ENCODE measurements at places on chromosomes 7 and 10.

- DNase-seq: no peak
Observed at GRCh38 chr10:14653271-14654161, 121.2 kb downstream of the FAM107B start.

GRCh38 chr7:106248600-106248999, 36.2 kb downstream of the NAMPT start:
- no peak for DNase-seq

GRCh38 chr10:112813866-112814591, 136.0 kb upstream of the TCF7L2 start:
- DNase-seq: no peak

GRCh38 chr10:86595496-86595895, 58.9 kb upstream of the OPN4 start:
- DNase-seq: no peak

DNA sequence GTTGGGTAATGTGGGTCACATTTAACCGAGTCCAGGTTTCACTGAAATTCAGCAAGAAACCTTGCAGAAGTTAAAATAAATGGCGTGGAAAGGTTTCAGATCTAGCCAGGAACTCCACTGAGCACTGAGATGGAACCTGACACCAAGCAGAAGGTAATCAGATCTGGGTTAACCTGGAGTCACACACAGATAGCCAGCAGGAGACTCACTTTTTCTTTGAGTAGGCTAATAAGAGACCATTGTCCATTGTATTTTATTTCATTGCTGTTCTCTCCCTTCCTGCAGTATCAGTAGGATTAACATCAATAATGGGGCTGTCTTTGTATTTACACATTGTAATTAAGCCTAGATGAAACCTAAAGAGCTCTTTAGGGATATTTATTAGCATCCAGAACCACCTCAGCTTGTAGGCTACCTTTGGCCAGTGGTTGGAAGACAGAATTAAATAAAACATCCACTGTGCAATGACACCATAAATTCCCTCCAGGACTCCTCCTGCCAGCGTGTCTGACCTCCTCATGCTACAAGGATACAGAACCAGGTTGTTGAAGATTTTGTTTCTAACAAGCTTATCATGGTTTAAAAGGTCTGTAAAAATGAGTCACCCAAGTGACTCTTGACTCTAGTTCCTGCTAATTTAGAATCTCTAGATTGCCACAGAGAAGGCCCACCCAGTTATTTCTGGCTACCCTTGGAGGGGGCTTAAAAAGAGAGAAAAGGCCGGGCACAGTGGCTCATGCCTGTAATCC, 151.1 kb downstream of the SORCS1 start:
- DNase-seq: no peak

DNA sequence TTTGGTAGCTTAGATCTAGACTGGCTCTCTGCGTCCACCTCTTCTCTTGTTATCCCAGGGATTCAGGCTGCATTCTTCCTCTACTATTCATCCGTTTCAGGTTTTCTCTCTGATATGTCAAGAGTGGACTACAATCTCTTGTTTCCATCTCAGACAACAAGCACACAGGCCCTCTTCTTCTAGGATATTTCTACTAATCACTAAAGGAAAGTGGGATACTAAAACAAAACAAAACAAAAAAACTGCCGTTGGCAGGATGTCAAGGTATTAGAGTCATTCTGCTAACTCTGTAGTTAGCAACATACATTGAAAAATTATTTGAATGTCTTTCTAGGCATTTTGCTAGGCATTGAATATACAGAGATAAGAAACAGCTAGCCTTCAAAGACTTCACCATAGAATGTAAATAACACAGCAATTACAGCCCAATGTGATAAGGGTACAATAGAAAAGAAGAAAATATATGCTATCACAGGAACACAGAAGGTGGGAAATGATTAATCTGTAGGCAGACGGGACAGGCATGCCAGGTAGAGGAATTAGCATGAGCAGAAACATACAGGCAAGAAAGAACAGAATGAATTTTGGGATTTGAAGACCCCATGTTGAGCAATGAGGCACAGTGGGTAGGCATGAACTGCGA, 210.5 kb downstream of the CSTF2T start:
- DNase-seq: no peak

DNA sequence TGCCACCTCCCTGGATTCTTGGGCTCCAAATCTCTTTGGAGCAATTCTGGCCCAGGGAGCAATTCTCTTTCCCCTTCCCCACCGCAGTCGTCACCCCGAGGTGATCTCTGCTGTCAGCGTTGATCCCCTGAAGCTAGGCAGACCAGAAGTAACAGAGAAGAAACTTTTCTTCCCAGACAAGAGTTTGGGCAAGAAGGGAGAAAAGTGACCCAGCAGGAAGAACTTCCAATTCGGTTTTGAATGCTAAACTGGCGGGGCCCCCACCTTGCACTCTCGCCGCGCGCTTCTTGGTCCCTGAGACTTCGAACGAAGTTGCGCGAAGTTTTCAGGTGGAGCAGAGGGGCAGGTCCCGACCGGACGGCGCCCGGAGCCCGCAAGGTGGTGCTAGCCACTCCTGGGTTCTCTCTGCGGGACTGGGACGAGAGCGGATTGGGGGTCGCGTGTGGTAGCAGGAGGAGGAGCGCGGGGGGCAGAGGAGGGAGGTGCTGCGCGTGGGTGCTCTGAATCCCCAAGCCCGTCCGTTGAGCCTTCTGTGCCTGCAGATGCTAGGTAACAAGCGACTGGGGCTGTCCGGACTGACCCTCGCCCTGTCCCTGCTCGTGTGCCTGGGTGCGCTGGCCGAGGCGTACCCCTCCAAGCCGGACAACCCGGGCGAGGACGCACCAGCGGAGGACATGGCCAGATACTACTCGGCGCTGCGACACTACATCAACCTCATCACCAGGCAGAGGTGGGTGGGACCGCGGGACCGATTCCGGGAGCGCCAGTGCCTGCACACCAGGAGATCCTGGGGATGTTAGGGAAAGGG, 913 bp downstream of the NPY start:
- DNase-seq: no peak

- no peak for DNase-seq
Observed at GRCh38 chr7:437329-438251, 82.1 kb downstream of the PDGFA start.

DNA sequence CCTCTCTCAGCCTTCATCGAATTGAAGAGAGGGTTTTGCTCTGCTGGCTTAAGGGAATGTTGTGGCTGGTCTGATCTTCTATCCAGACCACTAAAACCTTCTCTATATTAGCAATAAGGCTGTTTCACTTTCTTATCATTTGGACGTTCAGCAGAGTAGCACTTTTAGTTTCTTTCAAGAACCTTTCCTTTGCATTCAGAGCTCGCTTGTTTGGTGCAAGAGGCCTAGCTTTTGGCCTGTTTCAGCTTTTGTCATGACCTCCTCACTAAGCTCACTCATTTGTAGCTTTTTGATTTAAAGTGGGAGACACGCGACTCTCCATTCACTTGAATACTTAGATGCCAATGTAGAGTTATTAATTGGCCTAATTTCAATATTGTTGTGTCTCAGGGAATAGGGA, 3.9 kb downstream of the MPP7 start:
- DNase-seq: no peak

DNA sequence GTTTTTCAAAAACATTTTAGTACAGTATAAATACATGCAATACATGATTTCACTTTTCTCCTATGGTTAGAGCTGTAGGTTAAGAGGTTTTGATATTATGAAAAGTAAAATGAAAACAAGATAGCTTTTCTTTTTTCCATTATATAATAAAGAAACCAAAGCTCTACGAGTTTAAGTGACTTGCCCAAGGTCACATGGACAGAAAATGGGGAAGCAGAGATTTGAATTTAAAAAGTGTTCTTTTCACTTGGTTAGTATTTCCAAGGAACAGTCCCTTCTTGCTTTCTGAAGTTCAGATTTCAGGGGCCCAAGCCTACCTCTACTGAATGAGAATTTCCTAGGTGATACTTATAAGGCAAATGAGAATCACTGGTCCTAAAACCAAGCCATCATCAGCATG, 13.2 kb upstream of the MAP3K8 start:
- no peak for DNase-seq

- DNase-seq: no peak
Observed at GRCh38 chr10:105837951-105838350, 1196.9 kb downstream of the SORCS3 start.

DNA sequence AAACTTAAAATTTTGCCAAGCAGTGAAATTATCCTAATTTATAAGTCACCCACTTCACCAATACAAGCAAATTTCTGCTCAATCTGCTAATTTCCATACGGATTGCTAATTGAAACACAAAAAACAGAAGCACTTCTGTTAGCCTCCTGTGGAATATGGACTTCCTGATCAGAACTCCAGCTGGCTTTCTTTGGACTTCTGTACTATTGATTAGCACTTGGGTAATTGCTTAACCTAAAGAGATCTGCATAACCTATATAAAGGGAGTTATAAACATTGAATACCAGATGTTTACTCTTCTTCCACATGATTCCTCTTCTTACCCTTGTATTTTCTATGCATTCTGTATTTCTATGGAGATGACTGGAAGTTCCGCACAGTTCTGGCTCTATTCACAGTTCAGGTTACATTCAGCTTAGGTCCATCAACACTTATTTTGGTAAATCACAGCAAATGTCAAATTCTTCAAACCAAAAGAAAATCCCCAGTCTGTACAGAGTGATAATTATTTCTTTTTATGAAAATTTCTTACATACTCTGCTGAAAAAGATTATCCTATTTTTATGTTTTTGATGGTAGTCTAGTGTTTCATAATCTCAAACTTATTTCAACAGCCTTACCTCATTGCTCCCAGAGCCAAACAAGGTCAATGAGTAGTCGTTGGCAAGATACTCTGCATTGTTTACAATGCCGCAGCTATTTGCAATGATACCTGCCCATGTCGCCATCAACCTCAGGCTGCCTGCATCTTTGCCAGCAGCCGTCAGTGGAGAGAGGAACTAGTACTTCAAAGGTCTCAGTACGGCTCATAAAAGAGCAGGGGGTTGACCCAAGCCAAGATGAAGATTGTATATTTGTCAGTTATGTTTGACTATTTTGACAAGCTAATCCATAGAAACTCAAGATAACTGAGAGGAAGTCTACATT, 225.6 kb downstream of the AHR start:
- DNase-seq: no peak

DNA sequence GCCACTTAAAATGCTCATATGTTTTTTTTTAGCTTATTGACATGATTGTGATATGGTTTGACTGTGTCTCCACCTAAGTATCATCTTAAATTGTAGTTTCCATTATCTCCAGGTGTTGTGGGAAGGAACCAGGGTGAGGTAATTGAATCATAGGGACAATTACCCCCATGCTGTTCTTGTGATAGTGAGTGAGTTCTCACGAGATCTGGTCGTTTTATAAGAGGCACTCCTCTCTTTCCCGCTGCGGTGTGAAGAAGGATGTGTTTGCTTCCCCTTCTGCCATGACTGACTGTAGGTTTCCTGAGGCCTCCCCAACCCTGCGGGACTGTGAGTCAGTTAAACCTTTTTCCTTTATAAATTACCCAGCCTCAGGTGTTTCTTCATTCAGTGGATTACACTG, 80.5 kb upstream of the ETV1 start:
- DNase-seq: no peak

DNA sequence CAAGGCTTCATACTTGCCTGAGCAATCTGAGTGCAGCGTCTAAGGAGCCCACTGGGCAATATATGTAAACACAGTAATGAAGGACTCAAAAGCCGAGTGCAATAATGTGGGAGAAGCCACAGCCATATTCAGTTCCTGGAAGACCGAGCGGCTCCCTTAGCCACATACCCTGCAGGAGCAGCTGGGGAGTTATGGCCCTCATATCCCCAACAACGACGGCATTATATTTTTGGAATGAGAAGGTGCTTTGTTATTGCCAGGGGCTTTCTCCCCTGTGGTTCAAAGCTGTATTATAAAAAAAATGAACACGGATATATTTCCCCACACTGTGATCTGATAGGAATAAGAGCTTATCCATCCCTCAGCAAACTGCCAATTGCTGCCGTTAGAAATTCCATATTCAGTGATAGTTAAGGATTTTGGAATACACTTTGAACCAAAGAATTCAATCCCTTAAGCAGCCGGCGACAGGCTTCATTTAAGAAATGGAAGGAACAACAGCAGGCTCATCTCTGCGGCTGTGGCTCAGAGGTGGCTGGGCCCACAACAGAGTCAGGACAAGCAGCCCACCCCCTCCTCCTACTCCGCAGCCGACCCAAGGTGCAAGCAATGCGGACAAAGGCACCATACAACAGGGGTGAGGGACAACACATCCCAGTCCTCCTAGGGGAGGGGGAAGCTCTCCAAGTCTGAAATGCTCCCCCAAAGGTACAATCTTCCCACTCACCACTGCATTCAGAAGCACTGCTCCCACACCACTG, 77.2 kb downstream of the TNS3 start:
- no peak for DNase-seq

- no peak for DNase-seq
Observed at GRCh38 chr10:32167450-32167849, 111.2 kb upstream of the KIF5B start.

DNA sequence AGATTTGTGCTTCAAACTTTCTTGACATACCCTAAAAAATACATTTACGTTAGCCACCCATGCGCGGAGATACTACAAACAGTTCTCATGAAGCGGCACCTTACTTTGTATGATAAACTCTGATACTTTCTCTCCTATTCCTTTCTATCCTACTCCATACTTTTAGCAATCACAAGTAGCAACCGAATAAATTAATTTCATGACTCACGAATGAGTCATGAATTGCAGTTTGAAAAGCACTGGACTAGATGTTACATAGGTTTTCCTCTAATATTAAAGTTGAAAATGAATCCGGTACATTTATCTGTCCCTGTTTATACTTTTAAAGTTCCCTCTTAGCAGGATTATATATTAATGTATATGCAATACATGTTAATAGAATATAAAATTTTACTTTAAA, 67.6 kb downstream of the CUBN start:
- no peak for DNase-seq

GRCh38 chr10:105023211-105024111, 382.4 kb downstream of the SORCS3 start:
- no peak for DNase-seq

GRCh38 chr7:46230298-46230989, 309.4 kb upstream of the IGFBP3 start:
- DNase-seq: no peak

GRCh38 chr7:17040716-17041115, 158.9 kb upstream of the AGR3 start:
- DNase-seq: no peak

DNA sequence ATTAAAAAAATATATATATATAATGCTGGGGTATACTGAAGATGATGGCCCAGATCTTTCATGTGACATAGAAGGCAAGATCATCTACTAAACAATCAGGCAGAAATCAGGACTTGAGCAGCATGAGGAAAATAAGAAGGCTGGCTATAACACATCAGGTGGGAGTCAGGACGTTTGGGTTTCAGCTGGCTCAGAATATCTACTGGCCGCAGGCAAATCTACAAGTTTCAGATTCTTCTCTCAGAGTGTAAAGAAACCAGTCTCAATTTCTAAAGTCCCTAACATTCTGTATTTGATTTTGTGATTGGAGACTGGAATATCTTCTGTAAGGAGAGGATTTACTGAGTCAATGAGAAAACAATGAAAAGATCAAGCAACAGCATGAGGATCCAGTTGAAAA, 37.7 kb upstream of the FAM3C start:
- DNase-seq: no peak

GRCh38 chr10:31055573-31056251, 24.0 kb upstream of the ZNF438 start:
- no peak for DNase-seq

Data from left ventricle myocardium inferior (tissue), 1 donor.